Activated CD4-positive, alpha-beta T cell treated with anti-CD3 and anti-CD28 coated beads, Interleukin-2, amount 50 U/mL, for 16 hours (primary cell): ENCODE measurements at places on chromosomes 13 and 19.

DNA sequence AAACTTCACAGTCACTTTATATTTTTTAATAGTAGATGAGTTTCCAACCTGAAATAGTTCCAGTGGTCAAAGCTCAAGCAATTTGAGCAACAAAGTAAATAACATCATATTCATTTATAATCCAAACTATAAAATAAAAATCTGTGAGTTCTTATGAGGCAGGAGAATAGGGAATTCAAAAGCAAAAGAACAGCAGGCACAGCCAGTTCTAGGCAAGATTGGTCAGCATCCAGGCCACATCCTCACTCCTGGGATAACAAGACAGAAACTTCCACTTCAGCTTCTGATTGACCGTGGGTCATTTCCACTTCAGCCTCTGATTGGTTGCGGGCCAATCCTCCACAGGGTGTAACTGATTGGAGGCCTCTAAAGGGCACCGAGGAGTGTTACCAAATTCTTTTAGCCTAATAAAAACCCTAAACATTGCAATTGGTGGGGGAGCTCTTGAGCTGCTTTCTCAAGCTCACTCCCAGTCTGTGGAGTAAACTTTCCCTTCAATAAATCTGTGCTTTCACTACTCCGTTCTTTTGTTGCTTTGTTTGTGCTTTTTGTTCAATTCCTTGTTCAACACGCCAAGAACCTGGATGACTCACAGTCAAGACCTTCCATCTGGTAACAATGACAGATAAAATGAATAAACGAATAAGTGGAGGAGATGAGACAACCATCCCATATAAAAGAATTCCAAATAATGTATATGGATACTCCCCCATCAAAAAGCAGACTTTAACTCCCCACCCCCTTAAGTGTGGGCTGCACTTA lies 42.6 kb upstream of the AMER2 start:
- no peak for DNase-seq

- DNase-seq: no peak
These were observed 11.6 kb upstream of the SAMD1 start for GRCh38 chr19:14102102-14102696.

DNA sequence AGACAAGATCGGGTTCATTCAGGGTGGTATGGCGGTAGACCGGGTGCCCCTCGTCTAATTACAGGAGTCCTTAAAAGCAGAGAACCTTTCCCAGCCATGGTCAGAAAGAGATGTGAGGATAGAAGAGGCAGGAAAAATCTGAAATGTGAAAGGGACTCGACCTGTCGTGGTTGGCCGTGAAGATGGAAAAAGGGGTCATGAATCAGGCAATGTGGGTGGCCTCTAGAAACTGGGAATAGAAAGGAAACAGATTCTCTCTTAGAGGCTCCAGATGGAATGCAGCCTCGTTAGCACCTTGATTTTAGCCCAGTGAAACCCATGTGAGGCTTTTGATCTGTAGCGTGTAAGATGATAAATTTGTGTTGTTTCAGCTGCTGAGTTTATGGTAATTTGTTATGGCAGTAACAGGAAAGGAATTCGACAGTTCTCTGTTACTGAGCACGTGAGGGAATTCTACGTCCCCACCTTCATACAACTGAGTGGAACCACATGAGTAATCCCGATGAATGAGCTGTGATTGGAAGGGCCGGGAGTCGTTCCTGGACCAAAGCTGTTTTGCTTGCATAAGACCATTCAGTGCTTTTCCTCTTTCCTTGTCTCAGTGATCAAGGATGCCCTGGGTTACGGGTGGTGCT lies 11.0 kb upstream of the CA11 start:
- DNase-seq: no peak

- no peak for DNase-seq
These were observed 13.0 kb downstream of the ZIC5 start for GRCh38 chr13:99958406-99959126.
